Retinal pigment epithelial cell (primary cell): ENCODE measurements at places on chromosomes 13 and 19.

DNA sequence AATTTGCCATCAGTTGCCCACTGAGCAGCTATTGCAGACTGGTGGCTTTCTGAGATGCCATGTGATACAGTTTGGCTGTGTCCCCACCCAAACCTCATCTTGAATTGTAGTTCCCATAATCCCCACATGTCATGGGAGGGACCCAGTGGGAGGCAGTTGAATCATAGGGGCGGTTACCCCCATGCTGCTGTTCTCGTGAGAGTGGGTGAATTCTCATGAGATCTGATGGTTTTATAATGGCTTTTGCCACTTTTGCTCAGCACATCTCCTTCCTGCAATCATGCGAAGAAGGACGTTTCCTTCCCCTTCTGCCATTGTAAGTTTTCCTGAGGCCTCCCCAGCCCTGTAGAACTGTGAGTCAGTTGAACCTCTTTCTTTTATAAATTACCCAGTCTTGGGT, 34.8 kb upstream of the ANKRD10 start:
- DNase-seq = no peak

- no peak for DNase-seq
Observed at GRCh38 chr13:44493213-44493812, 82.8 kb downstream of the TSC22D1 start.

GRCh38 chr13:30366088-30366487, 56.2 kb upstream of the UBE2L5 start:
- DNase-seq = no peak

DNA sequence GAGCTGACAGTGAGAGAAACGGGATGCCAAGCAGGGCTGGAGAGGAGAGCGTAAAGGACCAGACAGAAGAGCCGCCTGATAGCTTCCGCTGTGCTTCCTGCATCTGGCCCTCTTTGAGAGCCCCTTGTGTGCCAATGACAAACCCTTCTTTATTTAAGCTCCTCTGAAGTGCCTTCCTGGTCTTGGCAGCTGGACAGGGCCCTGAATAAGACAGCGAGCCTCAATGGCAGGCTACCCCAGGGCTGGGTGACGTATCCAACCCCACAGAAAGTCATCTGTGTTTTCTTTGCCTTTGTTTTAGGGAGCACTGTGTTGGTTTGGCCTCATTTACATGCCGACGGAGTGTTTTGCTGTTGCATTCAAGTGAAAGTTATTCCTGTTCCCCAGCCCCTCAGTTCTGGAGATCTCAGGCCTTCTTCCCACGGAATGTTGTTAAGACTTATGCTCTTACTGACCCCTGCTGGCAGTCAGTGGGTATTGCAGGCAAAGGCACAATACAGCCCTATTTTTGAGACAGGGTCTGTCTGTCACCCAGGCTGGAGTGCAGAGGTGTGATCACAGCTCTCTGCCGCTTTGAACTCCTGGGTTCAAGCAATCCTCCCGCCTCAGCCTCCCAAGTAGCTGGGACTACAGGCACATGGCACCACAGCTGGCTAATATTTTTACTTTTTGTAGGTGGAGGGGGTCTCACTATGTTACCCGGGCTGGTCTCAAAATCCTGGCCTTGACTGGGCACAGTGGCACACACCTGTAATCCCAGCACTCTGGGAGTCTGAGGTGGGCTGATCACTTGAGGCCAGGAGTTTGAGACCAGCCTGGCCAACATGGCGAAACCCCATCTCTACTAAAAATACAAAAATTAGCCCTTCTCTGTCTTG, 16.8 kb downstream of the CCL25 start:
- no peak for DNase-seq

GRCh38 chr13:80726868-80727267, 385.9 kb upstream of the SPRY2 start:
- no peak for DNase-seq

- DNase-seq = no peak
Observed at GRCh38 chr19:56245121-56245740, 27.3 kb upstream of the EDDM13 start.

GRCh38 chr13:86201477-86201876, 402.3 kb upstream of the SLITRK6 start:
- DNase-seq = no peak

DNA sequence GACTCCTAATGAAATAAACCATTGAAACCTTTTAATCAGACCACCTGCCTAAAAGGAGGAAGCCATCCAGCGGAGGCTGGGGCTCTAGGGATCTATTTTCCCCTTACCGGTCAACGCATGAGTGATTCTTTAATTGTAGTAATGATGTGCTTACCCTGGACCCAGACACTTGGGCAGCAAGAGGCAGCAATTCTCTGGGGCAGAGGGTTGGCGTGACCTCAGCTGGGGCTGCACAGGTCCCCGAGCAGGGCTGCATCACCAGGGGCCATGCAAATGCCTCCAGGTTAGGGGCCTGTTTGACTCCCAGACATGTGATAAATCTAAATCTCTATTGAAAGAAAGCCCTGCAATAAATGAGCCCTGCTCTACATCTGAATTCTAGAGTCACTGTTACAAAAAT, 194.2 kb upstream of the TSHZ3 start:
- DNase-seq = no peak

DNA sequence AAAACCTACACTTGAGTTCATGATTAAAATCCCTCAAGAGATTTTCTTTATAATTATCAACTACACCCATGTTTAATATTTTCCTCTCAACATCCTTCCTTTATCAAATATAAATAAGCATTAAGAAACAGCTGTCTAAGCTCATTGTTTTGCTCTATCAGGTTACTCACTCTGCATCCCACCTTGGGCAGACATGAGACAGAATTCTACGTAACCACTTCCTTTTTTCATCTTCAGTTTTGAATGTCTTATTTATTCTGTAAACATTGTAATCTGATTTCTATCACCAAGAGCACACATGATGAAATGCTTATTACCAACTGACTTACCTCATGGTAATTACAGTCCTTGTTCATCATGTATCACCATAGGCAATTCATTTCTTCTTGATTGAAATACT, 1256.6 kb upstream of the ATXN8OS start:
- no peak for DNase-seq

- DNase-seq = no peak
Observed at GRCh38 chr19:19444681-19445155, 39.2 kb downstream of the GATAD2A start.

DNA sequence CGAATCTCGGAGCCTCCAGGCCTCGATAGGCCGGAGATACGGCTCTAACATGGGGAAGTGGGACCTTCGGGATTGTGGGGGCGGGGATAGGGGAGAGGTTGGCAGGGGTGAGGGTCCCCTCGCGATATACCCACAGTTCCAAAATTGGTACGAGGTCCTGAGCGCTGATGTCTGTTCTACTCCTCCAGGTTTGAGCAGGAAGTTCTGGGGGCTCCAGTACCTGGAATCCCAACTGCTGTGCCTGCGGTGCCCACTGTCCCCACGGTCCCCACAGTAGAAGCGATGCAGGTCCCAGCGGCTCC, 447 bp downstream of the RBM42 start:
- no peak for DNase-seq

DNA sequence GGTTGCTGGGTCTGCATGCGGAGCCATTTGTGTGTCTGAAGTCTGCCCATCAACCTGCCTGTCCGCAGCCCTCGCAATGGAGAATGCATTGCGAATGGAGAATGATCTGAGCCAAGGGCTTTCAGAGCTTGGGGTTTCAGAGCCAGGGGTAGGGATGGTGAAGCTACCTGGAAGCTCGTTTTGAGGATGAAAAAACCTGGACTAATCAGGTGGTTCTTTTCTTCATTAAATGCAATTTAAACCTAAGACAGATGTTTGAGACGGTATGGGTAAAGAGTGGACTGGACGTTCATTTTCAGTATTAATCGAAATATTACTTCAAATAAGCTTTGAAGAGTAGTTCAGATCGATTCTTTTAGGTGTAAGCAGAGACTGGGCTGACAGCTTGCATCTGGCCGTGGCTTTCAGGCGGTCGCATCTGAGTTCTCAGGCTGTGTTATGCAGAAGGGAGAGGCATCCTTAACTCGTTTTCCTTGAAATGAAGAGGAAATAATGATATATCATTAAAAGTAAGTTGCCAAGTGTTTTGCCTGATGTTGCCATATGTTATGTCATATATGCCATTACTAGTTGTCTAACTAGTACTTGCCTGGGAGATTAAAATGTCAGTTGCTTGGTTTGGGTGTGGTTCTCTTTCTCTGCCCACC, 801 bp downstream of the MCF2L start:
- no peak for DNase-seq

GRCh38 chr19:32018014-32018413, 327.4 kb upstream of the ZNF507 start:
- peak; percentile 54 for DNase-seq

- no peak for DNase-seq
Observed at GRCh38 chr13:43786766-43787517, at the start of gene ENOX1. ENOX1 (minus strand) TSS chr13:43786972.

DNA sequence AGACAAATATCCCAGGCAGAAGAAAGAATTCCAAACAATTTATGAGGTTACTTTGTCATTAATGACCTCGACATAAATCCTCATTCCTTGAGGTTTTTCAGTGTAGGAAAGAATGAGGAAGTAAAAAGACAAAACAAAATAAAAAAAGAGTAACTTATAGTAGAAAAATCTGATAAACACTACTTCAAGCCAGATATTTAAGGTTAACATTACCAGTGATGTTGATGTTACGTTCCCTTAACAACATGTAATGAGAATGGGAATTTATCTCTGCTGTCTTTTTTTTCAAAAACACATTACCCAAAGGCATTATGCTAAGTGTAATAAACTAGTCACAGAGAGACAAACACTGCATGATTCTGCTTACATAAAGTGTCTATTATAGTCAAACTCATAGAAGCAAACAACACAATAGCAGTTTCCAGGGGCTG, 935.1 kb downstream of the SLITRK1 start:
- peak; percentile 21 for DNase-seq

DNA sequence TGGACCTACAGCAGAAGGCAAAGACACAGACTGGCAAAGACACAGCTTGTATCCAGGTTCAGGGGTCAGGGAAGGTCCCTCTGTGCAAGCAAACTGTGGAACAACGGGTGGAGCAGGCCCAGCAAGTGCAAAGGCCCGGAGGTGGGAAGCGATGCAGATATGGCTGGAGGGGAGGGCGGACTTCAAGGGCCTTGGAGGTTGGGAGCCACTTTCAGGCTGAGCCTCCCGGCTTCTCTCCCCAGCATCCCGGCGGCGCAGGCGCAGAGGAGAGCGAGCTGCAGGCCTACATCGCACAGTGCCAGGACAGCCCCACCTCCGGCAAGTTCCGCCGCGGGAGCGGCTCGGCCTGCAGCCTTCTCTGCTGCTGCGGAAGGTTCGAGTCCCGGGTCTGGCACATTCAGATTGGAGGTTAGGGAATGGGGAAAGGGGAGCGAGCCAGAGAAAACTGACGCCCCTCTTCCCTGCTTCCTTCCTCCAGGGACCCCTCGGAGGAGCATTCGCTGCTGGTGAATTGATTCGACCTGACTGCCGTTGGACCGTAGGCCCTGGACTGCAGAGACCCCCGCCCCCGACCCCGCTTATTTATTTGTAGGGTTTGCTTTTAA, 2.1 kb upstream of the PNPLA6 start:
- DNase-seq = no peak

GRCh38 chr13:51225029-51225428, 2.8 kb downstream of the FAM124A start:
- DNase-seq = no peak

DNA sequence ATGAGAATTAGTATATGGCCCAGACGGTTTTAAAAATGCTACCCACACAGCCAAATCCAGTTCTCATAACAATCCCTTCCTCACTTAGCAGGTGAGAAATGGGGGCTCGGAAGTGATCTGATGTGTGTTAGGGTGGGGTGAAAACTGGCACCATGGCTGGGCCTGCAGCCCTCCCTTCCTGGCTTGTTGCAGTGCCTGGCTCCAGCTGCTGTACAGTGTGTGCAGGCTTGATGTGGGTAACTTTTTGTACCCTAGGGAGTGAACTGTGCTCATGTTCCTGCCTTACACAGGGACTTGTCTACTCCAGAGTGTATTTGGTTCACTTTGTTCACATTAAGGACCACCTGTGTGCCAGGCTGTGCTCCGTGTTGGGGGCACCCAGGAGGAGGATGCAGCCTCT, 177.2 kb downstream of the LMO7 start:
- DNase-seq = no peak

DNA sequence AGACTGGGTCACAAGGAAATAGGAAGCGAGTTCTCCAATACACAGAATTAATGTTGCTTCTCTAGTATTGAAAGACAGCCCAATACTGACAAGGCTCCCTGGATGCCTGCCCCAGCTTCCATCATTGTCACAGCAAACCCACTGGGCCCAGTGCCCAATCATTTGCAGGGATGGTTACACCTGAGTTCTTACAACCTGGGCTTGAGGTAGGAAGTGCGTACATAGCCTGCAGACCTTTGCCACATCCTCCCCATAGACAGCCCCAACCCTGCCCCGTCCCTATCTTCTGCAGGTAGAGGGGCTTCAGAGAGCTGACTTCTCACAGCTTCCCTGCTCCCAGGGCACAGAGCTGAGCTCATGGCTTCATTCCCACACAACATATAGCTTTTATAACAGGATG, 108.1 kb upstream of the UBL3 start:
- no peak for DNase-seq
